ENCODE measurements at places on chromosomes 5 and 9.

DNA sequence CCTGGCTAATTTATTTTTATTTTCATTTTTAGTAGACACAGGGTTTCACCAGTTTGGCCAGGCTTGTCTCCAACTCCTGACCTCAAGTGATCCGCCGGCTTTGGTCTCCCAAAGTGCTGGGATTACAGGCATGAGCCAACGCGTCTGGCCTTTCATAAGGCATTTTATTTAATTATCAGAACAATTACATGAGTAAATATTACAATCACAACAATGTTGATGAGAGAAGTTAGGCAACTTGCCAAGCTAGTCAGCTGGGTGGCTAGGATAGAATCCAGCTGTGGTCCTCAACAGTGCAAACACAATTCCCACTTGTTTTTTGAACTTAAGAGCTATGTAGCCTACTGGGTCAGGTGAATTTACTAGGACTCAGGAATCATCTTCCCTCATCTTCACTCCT, 22.0 kb downstream of the C9orf57 start:
- DNase-seq, result no peak

- no peak for DNase-seq
Measured at GRCh38 chr9:86546712-86547111, 192.5 kb upstream of the TUT7 start.

DNA sequence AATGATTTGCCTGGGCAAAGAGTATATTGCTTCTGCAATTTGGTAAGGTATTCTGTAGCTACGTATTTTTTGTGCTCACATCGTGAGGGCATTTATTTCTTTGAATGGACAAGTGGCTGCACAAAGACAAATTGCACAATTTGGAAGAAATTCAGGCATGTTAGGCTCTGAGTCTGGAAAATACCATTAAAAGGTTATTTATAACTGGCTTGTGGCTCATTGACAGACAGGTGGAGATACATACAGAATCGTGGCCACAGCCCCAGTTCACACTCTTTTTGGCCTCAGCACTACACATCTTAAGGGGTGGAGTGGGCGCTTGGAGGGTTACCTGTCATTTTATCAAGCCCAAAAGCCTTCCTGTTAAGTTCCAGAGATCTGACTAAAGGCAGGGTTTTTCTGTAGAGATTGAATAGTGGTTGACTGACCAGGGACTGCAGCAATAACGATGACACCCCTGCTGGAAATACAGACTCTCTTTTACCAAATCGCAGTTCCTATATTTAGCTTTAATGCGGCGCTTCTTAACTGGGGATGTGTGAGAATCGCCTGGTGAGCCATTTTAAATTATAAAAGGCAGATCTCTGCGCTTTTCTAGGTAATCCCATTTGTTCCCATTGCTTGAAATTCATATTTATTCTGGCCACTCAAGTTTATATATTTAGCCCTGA, 14.7 kb downstream of the MAN2A1 start:
- DNase-seq, result no peak

DNA sequence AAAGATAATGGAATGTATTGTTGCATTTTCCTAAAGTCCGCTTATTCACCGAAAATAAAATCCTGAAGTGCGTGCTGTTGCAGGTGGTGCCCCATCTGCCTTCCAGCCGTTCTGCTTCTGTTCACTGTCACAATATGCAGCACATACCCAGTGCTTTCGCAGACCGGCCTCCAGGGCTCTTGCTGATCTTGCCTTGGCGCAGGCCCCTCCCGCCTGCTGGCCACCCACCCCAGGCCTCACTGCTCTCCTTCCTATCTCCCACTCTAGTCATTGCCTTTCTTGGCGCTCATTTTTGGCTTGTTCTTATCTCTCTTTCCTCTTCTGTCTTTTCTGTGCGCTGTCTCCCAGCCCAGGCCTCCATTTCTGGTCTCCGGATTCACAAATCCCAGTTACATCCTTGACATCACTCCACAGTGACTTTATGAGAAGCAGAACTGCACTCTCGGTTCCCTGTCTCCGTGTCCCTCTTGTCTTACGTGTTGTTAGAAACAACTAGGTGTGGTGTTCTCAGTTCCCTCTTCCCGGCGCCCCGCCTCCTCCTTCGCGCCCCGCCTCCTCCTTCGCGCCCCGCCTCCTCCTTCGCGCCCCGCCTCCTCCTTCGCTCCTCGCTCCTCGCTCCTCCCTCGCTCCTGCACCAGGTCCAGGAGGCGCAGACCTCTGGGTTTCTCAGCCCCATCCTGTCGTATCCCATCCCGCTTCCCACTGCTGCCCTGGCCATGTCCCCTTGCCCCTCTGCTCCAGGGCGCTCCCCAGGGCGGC, 201.7 kb upstream of the OTULINL start:
- no peak for DNase-seq

Data from fibroblast of mammary gland (primary cell).